ENCODE measurements at places on chromosomes 3 and 15.

- peak; percentile 55 for DNase-seq
These were observed 146.6 kb downstream of the SERPINI1 start for GRCh38 chr3:167882057-167882667.

- peak; percentile 1 for DNase-seq
These were observed 101.0 kb downstream of the CADPS start for GRCh38 chr3:62774221-62774620.

- peak; percentile 49 for DNase-seq
These were observed 70.1 kb upstream of the GUCA1C start for GRCh38 chr3:109023656-109024254.

DNA sequence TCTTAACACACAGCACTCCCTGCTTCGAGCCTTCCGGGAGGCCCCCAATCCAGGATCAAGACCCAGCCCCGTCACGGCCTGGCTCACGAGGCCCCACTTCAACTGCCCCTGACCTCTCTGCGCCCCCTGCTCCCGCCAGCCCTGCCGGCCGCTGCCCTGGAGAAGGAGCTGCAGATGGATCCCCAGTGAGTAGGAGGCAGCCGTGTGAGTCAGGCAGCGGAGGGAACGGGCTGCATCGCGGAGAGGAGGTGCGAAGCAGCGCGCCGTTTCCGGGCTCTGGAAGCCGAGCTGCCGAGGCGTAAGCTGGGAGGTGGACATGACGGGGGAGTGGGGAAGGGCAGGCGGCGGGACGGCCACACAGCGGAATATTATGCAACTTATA, 133.4 kb downstream of the TPRA1 start:
- DNase-seq: peak; percentile 73

DNA sequence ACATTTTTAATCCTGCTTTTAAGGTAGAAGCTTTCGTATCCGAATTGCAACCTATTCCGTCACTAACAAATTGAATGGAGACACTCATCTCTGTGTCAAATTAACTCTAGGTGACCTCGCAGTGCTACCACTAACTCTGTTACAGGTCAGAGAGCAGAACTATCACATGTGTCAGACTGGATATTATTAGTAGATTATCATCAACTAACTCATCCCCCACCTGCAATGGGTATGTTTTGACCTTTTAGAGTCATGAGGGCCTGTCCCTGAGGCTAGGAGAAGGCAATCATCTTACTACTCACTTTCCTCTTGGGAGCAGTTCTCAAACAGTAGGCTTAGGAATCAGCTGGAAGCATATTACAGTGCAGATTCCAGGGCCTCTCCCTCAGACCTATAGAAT, 2.0 kb downstream of the GLDN start:
- no peak for DNase-seq

DNA sequence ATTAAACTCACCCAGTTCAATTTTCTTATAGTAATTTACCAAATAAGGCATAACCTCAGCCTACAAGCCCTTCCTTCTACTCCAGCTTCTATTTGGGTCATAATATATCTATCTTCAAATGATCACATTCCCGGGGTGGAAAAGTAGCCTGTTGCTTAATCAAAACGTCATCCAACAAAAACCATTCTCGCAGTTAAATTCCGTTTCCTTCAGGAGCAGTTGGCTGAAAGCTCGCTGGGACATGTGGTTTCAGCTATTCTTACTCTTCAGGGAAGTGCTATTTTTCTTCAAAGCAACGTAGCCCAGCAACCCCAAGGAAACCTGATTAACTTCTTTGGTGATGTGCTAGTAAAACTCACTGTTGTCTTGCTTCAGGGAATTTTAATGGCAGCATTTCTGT, 59.6 kb downstream of the MAGI1 start:
- DNase-seq: peak; percentile 93

- no peak for DNase-seq
These were observed 3.4 kb upstream of the MUC20 start for GRCh38 chr3:195717416-195717815.

GRCh38 chr3:32821686-32822296, 4.0 kb downstream of the TRIM71 start:
- DNase-seq: no peak

- no peak for DNase-seq
These were observed 101.6 kb downstream of the SRGAP3 start for GRCh38 chr3:9147896-9148266.

All from EH (cell line).